Diencephalon (tissue), 1 donor: ENCODE measurements at places on chromosomes 5 and 9. TPM values are rescaled to one million over a fixed set of nuclear protein-coding genes. Genes with fewer than 3 reads are reported as not detected.

The INSL4 gene
- not detected for total RNA-seq

The HRCT1 gene
- not detected for total RNA-seq

The REEP2 gene
- total RNA-seq = 123 TPM

The ACOT12 gene
- 5.1 TPM for total RNA-seq

The DND1 gene
- 0.69 TPM for total RNA-seq

The CNTFR gene
- 17.5 TPM for total RNA-seq

The CNTLN gene
- total RNA-seq = 25.1 TPM

The PCDHB16 gene
- total RNA-seq = 5.8 TPM

The ARL14EPL gene
- total RNA-seq = not detected

The BAAT gene
- 0.23 TPM for total RNA-seq

The CDC23 gene
- total RNA-seq = 35.5 TPM

The GABRA6 gene
- total RNA-seq = 0.23 TPM

The PLPP7 gene
- 9.2 TPM for total RNA-seq

The AMBP gene
- not detected for total RNA-seq

The EPB41L4B gene
- 19.8 TPM for total RNA-seq

The ZFP62 gene
- 39.2 TPM for total RNA-seq

The ROPN1L gene
- 12.0 TPM for total RNA-seq

The MYO10 gene
- 33.4 TPM for total RNA-seq

The PTGES gene
- total RNA-seq = 9.5 TPM

The NFX1 gene
- 21.2 TPM for total RNA-seq

The PCDHA12 gene
- total RNA-seq = 7.4 TPM

The CTNND2 gene
- total RNA-seq = 99.7 TPM

The PALM2AKAP2 gene
- 16.8 TPM for total RNA-seq

The SHB gene
- 13.4 TPM for total RNA-seq

The OSMR gene
- 2.8 TPM for total RNA-seq

The ELOVL7 gene
- total RNA-seq = 6.9 TPM

The MAP1B gene
- total RNA-seq = 781 TPM

The CXXC5 gene
- total RNA-seq = 53.5 TPM

The PGM5 gene
- total RNA-seq = 3.2 TPM

The GPX8 gene
- 4.2 TPM for total RNA-seq

The SLC4A9 gene
- 0.23 TPM for total RNA-seq

The SMIM32 gene
- total RNA-seq = 1.4 TPM

The GRM6 gene
- total RNA-seq = 0.23 TPM

The SV2C gene
- 34.4 TPM for total RNA-seq

The ZNF608 gene
- total RNA-seq = 91.6 TPM

The TRPM6 gene
- 2.5 TPM for total RNA-seq

The OLFM1 gene
- total RNA-seq = 347 TPM

The SPATA31D4 gene
- not detected for total RNA-seq

The AQP7 gene
- not detected for total RNA-seq

The SIGMAR1 gene
- 25.1 TPM for total RNA-seq

The PIP5KL1 gene
- 11.5 TPM for total RNA-seq

The VCAN gene
- total RNA-seq = 427 TPM

The OSTF1 gene
- 21.0 TPM for total RNA-seq

The MARCOL gene
- total RNA-seq = not detected

The CDX1 gene
- not detected for total RNA-seq

The NDST1 gene
- 38.1 TPM for total RNA-seq

The COX7C gene
- total RNA-seq = 281 TPM

The IQGAP2 gene
- total RNA-seq = 21.2 TPM

The PCDHB15 gene
- 22.6 TPM for total RNA-seq

The BTNL8 gene
- not detected for total RNA-seq

The ANKH gene
- 50.3 TPM for total RNA-seq

The SPINK5 gene
- not detected for total RNA-seq
